ENCODE measurements at places on chromosomes 5 and 9. TPM values are rescaled to one million over a fixed set of nuclear protein-coding genes. Genes with fewer than 3 reads are reported as not detected.

Gene DNM1
- 38.3 TPM for total RNA-seq

Gene ITGA2
- total RNA-seq, result 0.66 TPM

Gene PALM2AKAP2
- 0.14 TPM for total RNA-seq

Gene DBH
- 0.16 TPM for total RNA-seq

Gene RIMOC1
- 26.9 TPM for total RNA-seq

Gene SPATA31D3
- total RNA-seq, result 0.19 TPM

Gene IQGAP2
- 15.7 TPM for total RNA-seq

Gene FAM221B
- total RNA-seq, result 0.36 TPM

Measured in motor neuron (in vitro differentiated cells).